ENCODE measurements at places on chromosomes 5 and 9.

GRCh38 chr9:127785023-127785932, 556 bp upstream of the CDK9 start:
- DNase-seq, result peak; percentile 85

DNA sequence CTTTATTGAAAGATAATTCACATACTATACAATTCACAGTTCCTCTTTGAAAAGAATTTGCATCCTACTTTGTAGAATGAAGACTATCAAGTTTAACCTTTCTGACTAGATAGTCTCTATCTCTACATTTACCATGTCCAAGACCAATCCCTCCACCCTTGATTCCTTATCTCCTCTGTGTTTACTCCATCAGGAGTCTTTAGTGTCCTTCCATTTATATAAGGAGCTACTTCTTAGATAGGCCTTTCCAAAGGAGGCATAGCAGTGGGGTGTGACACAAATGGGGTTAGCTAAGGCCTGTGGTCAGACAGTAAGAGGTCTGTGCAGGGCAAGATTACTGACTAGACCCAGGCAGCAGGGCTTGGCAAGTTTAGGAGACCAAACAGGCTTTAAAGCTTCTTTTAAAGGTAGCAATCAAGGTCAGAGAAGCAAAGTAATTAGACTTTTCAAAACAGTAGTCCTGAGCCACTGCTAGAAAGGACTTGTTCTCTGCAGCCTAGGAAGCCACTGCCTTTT, 11.1 kb upstream of the DMXL1 start:
- DNase-seq, result no peak

DNA sequence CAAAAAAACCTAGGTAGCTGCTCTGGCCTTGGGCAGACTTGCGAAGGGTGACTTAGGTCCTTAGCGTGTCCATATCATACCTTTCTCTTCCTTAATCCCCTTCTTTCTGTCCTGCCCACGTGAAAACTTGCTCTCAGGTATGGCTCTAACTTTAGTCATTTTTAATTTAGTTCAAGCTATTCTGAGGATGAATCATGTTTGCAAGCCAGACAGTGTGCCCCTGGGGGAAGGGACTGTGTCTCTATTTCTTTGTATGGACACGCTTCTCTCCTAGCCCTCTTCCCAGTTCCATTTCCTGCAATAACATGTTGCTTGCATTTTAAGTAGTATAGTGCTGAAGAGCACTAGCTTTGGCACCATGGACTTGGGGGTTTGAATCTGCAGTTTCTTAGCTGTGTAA, 120.6 kb downstream of the PTTG1 start:
- DNase-seq, result no peak

GRCh38 chr5:140362875-140363630, 3.1 kb downstream of the SLC4A9 start:
- peak; percentile 86 for DNase-seq

GRCh38 chr9:126377536-126377935, 50.9 kb downstream of the MVB12B start:
- no peak for DNase-seq

- no peak for DNase-seq
Observed at GRCh38 chr5:141343242-141343952, at the start of gene PCDHGA3. Gene PCDHGA3 (plus strand): TSS chr5:141343829. CDS start chr5:141344034, 205 bp downstream.

- no peak for DNase-seq
Observed at GRCh38 chr9:94627287-94627686, 12.0 kb downstream of the FBP1 start.

DNA sequence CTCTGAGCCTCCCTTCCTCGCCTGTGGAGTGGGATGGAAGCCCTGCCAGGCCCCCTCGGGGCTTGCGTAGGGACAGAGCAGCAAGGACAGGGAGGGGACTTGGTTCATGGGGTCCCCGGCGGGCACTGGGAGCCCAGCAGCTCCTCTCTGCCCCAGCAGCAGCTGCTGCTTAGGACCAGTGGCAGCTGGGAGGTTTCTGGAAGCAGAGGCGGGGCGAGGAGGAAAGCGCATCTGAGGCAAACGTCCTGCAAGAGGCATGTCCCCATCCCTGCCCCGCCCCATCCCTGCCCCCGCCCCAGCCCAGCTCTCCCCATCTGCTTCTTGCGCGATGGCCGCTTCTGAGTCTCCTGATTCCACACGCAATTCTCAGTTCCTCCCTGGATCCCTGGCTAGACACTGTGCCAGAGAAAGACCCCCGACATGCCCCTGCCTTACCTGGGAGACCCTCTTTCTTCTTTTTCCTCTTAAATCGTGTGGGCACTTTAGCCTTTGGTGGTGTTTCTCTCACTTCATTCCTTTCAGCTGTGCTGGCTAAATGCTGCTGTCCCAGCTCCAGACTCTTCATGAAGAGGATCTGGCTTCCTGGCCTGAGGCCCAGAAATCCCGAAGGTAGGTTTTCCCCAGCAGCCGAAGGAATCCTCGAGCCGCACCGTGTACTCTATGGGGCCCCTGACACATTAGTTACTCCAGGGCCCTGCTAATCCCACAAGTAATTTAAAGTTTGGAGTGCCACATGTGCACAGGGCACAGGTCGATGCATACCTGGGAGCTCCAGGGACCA, 4.4 kb upstream of the OR2S2 start:
- no peak for DNase-seq

DNA sequence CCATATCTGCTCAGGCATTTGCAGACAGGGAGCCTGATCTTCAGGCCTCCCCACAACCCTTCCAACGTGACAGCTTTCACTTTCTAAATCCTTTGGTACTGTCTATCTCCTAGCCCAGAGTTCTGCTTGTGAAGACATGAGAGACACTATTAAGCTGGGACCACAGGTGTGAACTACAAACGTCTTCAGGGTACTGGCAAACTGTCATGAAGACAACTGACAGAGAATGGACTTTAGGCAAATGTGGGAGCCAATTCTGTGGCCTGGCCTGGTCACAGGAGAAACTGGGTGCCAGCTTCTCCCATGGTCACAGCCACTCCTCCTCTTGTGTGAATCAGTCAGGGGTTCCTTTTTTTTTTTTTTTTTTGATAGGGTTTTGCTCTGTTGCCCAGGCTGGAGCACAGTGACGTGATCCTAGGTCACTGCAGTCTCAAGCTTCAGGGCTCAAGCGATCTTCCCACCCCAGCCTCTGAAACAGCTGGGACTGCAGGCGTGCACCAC, 10.4 kb downstream of the TRIM14 start:
- no peak for DNase-seq

DNA sequence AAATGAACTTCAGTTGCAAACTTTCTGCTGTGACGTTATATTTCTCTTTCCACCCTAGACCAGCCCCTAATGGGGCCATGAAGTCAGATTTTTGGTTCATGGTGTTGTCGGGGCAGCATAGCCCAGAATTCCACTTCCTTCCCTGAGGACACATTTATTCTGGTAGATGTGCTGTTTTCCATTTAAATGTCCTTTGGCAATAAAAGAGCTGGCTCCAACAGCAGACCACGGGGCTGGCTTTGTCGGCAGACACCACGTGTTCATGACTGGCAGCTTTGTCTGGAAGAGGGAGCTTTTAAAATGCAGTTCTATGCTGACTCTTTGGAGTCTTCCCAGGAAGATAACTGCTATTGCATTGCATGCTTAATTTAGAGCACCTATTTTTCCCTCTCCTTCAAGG, 17.6 kb upstream of the LCP2 start:
- no peak for DNase-seq

GRCh38 chr9:135379540-135380267, 99.9 kb upstream of the PPP1R26 start:
- DNase-seq, result no peak
